CD4-positive, alpha-beta memory T cell (primary cell): ENCODE measurements at places on chromosomes 11 and 22.

DNA sequence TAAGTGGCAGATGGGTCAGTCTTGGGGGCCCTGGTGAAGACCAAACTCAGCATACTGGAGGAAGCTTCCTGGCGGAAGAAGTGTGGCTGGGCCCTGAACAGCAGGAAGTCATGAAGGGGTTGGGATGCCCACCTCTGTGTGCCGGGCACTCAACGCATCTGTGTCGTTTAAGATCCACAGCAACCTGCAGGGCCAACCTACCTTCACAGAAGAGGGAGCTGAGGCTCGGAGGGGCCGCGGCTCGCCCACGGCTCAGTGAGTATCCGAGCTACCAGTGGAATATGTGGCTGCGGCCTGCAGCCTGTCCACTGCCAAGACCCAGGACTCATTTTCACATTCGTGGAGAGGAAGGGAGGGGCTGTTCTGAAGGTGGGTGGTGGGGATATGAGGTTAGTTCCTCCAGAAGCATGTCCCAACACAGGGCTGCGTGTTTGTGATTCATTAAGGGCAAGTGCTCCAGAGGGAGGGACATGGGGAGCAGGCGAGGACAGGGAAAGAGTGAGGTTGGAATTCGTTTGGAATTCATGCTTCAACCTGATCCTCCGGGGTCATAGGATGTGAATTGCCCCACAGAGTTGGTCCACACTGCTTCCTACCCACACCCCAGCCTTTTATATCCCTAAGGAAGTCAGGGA lies 99.6 kb downstream of the MPPED1 start:
- no peaks in the 10 kb centered on the region for H3K4me1 ChIP-seq
- DNase-seq = no peak
- H3K27ac ChIP-seq = no peak overlapping the region
- no peaks in the 10 kb centered on the region for H3K27me3 ChIP-seq

DNA sequence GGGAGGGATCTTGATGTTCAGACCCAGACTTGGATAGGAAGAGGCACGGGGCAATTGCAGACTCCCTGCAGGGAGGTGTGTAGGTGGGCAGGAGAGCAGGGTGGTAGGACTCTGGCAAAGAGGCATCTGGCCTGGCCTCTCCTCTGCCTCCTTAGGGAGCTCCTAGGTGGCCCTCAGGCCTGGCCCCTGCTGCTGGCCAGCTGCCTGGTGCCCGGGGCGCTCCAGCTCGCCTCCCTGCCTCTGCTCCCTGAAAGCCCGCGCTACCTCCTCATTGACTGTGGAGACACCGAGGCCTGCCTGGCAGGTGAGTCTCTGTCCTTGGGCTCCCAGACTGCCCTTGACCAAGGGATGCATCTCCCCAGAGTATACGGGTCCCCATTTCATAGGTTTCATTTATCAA lies 16.6 kb upstream of the MIF start:
- H3K36me3 ChIP-seq = peaks cover 3% of the 10 kb centered on the region
- H3K27me3 ChIP-seq = no peaks in the 10 kb centered on the region
- no peak for DNase-seq
- H3K27ac ChIP-seq = no peak overlapping the region
- H3K4me1 ChIP-seq = no peaks in the 10 kb centered on the region

GRCh38 chr11:86152006-86152862 lies 83.3 kb upstream of the PICALM start:
- peaks cover 20% of the 10 kb centered on the region for H3K4me1 ChIP-seq
- DNase-seq = no peak
- H3K27me3 ChIP-seq = no peaks in the 10 kb centered on the region
- no peak overlapping the region for H3K4me3 ChIP-seq
- no peaks in the 10 kb centered on the region for H3K36me3 ChIP-seq
- H3K27ac ChIP-seq = no peak overlapping the region

- no peaks in the 10 kb centered on the region for H3K27me3 ChIP-seq
- no peak for DNase-seq
- no peaks in the 10 kb centered on the region for H3K36me3 ChIP-seq
- no peak overlapping the region for H3K27ac ChIP-seq
Measured at GRCh38 chr11:19763330-19763729, 50.7 kb downstream of the NAV2 start.

DNA sequence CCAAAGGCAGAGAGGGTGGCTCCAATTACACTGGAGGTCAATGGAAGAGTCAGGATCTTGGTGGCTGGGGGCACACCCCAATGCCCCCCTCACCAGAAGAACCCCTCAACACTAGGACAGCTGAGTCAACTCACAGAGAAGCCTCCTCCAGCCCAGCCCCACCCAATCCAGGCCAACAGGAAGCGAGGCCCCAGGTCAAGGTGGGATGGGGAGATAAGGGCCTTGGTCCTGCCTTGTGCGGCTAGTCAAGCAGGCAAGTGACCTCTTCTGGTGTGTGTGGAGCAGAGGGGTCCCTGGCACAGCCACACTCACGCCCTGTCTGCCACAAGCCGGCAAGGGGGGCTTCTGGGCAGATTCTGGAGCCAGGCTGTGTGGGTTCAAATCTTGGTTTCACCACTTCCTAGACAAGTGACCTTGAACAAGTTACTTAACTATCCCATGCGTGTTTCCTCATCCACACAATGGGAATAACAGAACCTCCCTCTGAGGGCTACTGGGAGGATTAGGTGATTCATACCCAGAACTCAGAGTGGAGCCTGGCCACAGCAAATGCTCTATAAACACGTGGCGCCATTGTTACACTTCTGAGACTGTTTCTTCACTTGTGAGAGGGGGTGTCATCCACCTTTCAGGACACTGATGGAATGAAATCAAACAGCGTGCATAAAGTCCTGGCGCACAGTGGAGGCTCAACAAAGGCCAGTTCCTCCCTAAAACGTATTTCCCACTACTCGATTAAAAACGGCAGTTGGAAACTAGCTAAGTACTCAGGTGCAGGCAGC lies 3.2 kb downstream of the TTLL12 start:
- peaks cover 12% of the 10 kb centered on the region for H3K36me3 ChIP-seq
- no peak overlapping the region for H3K4me3 ChIP-seq
- no peak overlapping the region for H3K27ac ChIP-seq
- H3K4me1 ChIP-seq = peaks cover 24% of the 10 kb centered on the region

DNA sequence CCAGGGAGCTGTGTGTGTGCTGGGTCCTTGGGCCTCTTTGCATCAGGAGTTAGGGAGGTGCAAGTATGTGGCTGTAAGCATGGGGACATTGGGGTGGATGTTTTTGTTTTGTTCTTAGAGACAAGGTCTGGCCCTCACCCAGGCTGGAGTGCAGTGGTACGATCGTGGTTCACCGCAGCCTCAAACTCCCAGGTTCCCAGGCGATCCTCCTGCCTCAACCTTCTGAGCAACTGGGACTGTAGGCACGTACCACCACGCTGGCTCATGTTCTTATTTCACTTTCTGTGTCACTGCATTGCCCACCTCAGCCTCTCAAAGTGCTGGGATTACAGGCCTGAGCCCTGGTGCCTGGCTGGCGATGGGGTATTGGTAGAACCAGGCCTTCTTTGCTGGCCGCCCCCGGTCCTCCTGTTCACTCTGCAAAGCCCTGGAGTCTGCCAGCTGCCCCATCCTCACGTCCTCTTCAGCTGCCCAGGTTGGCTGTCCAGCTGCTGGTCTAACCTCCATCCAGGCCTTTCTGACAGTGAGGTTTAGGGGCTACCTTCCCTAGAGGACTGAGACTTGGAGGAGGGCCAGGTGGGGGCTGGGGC lies 851 bp upstream of the GRAMD4 start:
- peaks cover 9% of the 10 kb centered on the region for H3K4me1 ChIP-seq
- no peaks in the 10 kb centered on the region for H3K36me3 ChIP-seq
- DNase-seq = no peak
- H3K4me3 ChIP-seq = no peak overlapping the region
- no peaks in the 10 kb centered on the region for H3K27me3 ChIP-seq

GRCh38 chr11:13310443-13310842 lies 32.9 kb downstream of the BMAL1 start:
- H3K36me3 ChIP-seq = peaks cover 19% of the 10 kb centered on the region
- no peaks in the 10 kb centered on the region for H3K27me3 ChIP-seq
- no peak overlapping the region for H3K27ac ChIP-seq
- H3K4me1 ChIP-seq = peaks cover 84% of the 10 kb centered on the region

DNA sequence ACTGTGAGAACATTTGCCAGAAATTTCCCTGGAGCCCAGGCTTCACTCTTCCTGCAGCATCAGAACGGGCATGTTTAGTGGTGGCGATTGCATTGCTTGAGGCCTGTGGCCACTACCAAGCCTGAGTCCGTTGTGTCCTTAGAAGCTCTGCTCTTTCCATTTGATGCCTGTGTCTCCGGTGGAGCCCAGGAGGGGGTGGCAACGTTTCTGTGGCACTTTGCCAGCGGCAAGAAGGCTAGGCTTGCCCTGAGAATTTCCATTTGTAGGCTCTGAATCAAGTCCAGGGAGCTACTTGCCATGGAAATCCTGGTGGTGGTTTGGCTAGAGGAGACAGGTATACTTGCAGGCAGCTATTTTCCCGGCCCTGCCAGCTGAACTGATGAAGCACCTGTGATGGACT lies 47.1 kb downstream of the ADAMTS8 start:
- no peak for DNase-seq
- H3K4me1 ChIP-seq = no peaks in the 10 kb centered on the region
- H3K27ac ChIP-seq = no peak overlapping the region
- H3K4me3 ChIP-seq = no peak overlapping the region

- H3K27ac ChIP-seq = no peak overlapping the region
- no peak overlapping the region for H3K4me3 ChIP-seq
- no peak for DNase-seq
- no peaks in the 10 kb centered on the region for H3K27me3 ChIP-seq
- H3K36me3 ChIP-seq = no peaks in the 10 kb centered on the region
- H3K4me1 ChIP-seq = no peaks in the 10 kb centered on the region
Measured at GRCh38 chr11:66904561-66904960, 47.7 kb downstream of the LRFN4 start.
